ENCODE measurements at places on chromosomes 5 and 9.

- DNase-seq, result no peak
Observed at GRCh38 chr9:33458444-33458843, 11.1 kb upstream of the AQP3 start.

DNA sequence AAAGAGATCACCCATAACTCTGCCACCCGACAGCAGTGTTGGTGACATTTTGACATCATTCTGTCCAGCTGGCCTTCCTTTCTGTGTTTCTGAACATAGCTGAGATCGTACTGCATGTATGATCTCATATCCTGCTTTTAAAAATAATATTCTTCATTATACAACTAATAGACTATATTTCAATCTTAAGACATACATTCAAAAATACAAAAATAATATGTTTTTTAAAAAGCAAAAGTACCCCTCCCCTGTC is 47.7 kb upstream of the RPL26L1 start:
- DNase-seq, result no peak

DNA sequence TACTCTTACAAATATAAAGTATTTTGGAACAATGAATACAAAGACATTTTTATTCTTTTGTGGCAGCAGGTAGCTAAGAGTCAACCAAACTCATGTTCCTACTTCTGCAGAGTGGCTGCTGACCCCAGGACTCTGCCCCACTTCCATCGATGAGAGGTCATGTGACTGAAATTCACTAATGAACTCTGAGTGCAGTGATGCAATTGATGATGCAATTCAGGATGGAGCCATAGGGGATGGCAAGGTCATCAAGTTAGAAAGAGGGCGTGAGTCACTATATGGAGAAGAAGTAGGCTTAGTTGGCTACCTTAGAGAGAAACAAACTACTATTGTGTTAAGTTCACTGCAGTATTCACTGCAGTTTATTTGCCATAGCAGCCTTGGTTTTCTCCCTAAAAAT is 340.4 kb downstream of the CTNND2 start:
- no peak for DNase-seq

- no peak for DNase-seq
Observed at GRCh38 chr5:83554686-83555085, 83.1 kb downstream of the VCAN start.

DNA sequence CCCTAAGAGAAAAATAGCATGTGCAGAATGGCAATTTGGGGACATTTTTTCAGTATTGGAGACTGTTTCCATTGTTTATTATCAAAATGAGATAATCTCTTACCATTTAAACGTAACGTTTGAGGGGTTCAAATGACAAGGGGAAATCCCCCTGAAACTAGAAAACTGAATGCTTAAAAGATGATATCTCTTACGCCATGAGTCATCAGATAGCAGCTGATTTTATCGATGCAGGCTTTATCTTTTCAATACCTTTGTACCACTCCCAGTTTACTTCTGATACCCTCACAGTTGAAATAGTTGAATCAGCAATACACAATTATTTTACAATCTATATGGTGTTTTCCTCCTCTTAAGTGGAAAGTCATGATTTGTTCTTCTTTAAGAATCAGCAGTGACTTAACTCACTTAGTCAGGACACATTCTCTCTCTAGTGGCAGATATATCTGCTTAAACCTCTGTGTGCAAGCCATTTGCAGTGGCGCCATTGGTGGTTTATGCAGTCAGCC is 29.2 kb downstream of the OSMR start:
- no peak for DNase-seq

GRCh38 chr9:127216888-127217217 is 47.7 kb upstream of the GARNL3 start:
- no peak for DNase-seq

DNA sequence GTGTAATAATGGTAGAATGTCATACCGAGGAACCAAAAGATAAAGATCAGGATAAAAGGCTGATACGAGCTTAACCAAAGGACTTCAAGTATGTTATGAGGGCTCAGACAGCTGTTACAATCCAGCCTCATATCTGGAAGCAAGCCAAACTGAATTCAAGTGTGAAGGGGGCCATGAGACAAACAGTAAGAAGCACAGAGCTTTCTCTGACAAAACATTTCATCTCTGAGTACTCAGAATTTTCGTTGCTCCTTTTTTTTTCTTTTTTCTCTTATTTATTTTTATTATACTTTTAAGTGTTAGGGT is 52.9 kb upstream of the CD180 start:
- DNase-seq, result no peak

DNA sequence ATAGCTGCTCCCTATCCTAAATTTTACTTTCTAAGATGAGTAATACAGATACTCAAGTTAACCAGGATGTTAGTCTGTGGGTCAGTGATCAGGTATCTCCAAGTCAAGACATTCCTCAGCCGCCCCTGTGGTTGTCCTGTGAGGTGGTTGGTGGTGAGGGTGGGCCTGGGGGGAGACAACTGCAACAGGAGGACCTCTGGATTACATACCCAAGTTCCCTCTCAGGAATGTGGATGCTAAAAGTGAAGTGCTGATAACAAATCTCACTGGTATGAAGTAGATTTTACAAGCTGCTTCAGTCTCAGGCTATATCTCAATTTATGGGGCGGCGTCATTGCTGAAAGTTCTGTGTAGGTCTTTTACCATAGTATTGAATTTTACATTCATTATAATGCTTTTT is 38.3 kb downstream of the SLC1A3 start:
- no peak for DNase-seq

DNA sequence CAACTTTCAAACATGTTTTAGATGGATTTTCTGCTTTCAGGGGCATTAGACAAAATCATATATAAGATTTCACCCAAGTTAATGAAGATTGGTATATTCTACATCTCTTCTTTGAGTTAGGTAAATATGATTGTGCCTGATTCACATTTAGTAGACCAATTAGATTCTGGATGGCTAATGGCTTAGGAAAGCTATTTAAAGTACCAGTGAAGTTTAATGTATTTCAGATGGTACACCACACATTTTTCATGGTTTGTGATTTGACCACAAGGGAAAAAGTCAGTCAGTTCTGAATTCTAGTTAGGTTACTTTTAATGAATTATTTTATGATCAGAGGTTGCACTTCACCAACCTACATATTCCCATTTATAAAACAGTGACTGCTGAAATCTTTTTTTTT is 409.7 kb downstream of the ADGRV1 start:
- DNase-seq, result no peak

GRCh38 chr9:117343427-117343826 is 71.4 kb downstream of the ASTN2 start:
- DNase-seq, result no peak

- no peak for DNase-seq
Observed at GRCh38 chr5:7050986-7051385, 337.8 kb downstream of the TENT4A start.

DNA sequence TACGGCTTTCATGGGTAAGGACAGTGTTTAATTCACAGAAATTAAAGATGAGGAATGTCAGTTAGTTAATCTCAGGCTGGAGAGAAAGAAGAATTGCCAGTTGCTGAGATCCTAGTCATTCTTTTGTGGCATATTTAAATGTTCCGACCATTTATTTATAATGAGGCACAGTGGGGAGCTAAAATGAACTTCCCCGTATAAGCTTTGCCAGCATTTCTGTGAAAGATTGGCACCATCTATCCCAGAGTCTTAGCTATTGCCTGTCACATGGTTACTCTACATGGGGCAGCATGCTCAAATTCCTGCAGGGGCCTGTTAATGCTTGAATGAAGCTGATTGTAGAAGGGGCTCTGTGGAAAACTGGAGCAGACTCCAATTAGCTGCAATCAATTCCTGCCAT is 314.1 kb downstream of the PRELID2 start:
- no peak for DNase-seq

DNA sequence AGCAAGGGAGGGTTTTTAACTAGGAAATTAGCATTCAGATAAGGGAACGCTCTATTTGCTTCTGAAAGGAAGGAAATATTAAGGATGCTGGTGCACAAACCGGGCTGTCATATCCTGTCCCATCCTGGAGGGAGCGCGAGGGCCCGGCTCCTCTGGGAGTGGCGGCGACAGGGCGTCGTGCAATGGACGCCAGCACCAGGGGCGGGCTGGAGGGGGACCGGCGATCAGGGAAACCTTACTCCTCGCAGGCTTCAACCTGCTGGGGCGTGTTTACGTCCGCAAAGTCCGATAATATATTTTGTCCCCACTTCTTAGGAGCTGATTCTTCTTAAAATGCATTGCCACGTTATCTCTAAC is 197.1 kb upstream of the TBCA start:
- DNase-seq, result no peak

GRCh38 chr9:96565671-96566497 is 53.8 kb downstream of the CDC14B start:
- DNase-seq, result no peak

GRCh38 chr5:14674983-14675854 is 10.7 kb downstream of the OTULIN start:
- no peak for DNase-seq

- DNase-seq, result peak; percentile 71
Observed at GRCh38 chr5:115859378-115859777, 17.6 kb downstream of the AP3S1 start.

DNA sequence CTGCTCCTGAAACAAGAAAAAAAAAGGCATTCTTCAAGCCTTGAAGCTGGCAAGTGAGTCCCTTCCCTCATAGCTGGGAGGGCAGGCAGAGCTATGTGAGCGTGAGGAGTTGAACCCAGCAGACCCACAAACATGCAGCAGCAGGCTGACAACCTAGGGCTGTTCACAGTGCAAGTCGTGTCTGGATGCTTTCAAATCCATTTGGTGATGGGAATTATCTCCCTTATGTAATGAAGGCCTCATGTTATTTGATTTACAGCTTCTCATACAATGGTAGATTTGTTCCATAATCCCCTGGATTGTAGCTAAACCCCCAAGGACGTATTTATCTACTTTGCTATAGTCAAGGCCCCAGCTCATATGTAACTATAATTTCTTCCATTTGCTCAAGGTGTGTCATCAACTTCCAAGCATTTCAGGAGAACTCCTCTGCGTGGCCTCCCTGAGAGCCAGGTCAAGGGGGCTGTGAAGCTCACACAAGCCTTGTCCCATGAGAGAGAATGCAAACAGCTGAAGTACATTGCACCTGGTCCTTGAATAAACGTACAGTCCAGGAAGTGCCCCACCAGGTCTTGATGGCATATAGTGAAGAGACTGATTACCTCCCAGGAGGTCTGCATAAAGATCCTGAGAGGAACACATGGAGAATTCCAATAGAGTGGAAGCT is 124.8 kb upstream of the SLC1A3 start:
- no peak for DNase-seq

DNA sequence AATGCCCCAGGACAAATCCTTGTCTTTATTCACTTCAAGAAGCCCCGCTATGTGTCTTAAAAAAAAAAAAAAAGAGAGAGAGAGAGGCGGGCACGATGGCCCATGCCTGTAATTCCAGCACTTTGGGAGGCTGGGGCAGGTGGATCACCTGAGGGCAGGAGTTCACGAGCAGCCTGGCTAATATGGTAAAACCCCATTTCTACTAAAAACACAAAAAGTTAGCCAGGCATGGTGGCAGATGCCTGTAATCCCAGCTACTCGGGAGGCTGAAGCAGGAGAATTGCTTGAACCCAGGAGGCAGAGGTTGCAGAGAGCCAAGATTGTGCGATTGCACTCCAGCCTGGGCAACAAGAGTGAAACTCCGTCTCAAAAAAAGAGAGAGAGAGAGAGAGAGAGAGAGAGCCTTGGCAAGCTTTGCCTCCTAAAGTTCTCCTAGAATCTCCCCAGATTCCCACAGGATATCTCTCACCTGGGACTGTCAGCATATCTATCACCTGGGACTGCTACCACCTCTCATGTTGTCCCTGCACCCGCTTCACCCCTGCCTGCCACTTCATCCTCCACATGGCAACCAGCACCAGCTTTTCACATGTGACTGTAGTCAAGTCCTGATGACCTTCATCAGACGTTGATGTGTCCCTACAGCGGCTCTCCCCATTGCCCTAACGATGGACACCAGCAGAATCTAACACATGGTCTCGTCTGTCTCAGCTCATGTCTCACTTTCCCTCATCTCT is 5.8 kb downstream of the ITK start:
- no peak for DNase-seq

DNA sequence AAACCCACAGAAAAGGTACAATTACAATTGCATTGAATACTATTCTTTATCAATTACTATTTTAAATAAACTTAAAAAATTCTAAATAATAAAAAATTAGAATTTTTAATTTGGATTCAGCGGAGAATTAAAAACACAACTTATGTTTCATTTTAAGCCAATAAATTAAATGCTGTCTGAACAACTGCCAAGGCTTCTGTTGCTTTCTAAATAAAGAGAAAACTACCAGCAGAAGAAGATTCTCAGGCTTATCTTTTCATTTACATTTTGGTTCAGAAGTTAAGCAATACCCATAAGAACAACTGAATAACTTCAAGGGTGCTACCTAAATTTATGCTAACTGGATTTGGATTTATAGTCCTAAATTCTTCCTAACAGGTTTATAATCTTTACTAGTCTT is 150.0 kb upstream of the FTMT start:
- DNase-seq, result no peak

DNA sequence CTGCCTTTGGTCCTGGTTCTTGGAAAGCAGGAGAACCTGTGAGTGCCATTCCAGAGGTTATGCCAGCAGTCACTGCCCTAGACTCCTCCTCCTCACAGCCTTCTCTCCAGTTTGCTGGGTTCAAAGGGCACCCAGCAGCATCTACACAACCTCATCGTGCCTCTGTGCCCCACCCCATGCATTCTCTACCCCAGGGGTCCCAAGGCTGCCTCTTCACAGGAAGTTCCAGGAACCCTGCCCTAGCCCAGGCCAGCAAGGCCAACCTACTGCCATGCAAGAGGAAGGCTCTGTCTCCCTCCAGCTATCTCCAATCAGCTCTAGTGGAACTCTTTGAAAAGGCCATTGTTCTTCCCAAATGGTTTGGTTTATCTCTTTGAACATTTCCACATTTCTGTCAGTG is 21.2 kb downstream of the ENC1 start:
- DNase-seq, result no peak

GRCh38 chr5:145834917-145835847 is at the start of gene PRELID2:
PRELID2 (minus strand) TSS chr5:145835342; CDS start chr5:145835251, 91 bp downstream.
- peak; percentile 97 for DNase-seq

- peak; percentile 52 for DNase-seq
Observed at GRCh38 chr5:1523480-1523792, 324 bp downstream of the LPCAT1 start.

GRCh38 chr9:76112151-76112550 is 221.7 kb downstream of the PCSK5 start:
- no peak for DNase-seq

DNA sequence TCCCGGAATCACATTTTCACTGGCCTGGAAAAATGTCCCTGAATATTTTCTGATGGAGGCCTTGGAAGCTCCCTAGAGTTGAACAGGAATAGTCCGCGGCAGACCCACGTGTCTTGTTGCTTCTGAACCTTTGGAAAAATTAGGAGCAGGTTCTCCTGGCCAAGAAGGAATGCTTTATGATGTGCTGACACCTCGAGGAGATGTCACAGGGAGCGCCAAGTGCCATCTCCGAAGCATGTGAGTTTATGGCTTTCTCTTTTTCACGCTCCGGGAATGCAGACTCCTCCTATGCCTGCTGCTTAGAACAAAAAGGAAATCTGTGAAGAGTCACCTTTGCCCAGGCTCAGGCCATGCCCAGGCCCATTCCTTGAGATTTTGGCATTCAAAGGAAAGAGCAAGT is 84.6 kb downstream of the BOD1 start:
- no peak for DNase-seq

- no peak for DNase-seq
Observed at GRCh38 chr5:78816143-78816765, 167.7 kb upstream of the LHFPL2 start.

- no peak for DNase-seq
Observed at GRCh38 chr9:35909274-35909673, at the start of gene SPAAR. SPAAR (plus strand) TSS chr9:35909490; CDS start chr9:35910464, 974 bp downstream.

GRCh38 chr9:110115826-110116542 is 92.0 kb downstream of the C9orf152 start:
- DNase-seq, result peak; percentile 56

GRCh38 chr9:136726118-136726517 is 13.7 kb downstream of the DIPK1B start:
- DNase-seq, result no peak
